ENCODE measurements at places on chromosomes 16 and 17.

GRCh38 chr17:59694344-59694743 lies 12.9 kb downstream of the PTRH2 start:
- no peak for DNase-seq

DNA sequence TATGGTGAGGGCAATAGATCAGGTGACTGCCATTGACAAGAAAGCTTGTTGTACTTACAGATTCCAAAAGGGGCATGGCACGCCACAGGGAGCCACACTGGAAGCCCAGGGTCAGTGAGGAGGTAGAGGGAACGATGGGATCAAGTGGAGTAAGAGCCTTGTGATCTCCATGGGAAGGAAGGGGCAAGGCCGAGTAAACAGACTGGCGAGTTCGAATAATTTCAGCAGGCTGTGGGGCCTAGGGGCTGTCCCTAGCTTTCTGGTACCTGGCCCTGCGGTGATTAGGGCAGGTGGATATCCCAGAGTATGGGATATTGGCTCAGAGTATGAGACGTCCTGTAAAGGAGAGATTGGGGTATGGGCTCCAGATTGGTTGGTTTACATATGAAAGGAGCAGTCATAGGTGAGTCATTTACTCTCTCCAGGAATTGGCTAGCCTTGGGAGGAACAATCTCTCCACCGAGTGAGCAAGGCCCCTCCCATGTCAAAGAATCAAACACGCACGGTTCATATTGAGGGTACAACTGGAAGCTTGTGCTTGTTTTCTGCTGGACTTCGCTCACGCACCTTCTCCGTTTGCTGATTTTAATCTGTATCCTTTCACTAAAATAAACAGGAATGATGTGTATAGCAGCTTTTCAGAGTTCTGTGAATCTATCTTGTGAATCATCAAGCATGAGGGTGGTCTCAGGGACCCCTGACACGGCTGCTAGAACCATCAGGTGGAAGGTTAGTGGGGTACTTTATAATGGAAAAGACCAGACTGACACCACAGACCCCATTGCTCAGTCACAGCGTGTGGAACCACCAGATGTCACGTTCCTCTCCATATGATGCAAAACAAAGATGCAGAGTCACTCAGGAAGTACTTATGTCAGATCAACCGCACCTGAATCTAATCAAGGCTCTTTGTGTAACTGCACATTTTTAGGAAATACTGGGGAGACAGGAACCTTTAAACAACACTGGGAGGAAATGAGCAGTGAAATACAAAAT lies 27.9 kb downstream of the GABARAPL2 start:
- no peak for DNase-seq

DNA sequence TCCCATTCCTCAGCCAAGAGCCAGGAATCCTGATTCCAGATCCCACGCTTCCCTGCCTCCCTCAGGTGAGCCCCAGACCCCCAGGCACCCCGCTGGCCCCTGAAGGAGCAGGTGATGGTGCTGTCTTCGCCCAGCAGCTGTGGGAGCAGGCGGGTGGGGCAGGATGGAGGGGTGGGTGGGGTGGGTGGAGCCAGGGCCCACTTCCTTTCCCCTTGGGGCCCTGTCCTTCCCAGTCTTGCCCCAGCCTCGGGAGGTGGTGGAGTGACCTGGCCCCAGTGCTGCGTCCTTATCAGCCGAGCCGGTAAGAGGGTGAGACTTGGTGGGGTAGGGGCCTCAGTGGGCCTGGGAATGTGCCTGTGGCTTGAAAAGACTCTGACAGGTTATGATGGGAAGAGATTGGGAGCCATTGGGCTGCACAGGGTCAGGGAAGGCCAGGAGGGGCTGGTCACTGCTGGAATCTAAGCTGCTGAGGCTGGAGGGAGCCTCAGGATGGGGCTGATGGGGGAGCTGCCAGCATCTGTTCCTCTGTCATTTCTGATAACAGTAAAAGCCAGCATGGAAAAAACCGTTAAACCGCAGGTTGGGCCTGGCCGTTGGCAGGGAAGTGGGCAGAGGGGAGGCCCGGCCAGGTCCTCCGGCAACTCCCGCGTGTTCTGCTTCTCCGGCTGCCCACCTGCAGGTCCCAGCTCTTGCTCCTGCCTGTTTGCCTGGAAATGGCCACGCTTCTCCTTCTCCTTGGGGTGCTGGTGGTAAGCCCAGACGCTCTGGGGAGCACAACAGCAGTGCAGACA lies at the start of gene SPN:
Gene SPN (plus strand): TSS at position 232 of the 791 bp plus-strand sequence. CDS start 482 bp downstream, at position 714.
- peak; percentile 26 for DNase-seq

DNA sequence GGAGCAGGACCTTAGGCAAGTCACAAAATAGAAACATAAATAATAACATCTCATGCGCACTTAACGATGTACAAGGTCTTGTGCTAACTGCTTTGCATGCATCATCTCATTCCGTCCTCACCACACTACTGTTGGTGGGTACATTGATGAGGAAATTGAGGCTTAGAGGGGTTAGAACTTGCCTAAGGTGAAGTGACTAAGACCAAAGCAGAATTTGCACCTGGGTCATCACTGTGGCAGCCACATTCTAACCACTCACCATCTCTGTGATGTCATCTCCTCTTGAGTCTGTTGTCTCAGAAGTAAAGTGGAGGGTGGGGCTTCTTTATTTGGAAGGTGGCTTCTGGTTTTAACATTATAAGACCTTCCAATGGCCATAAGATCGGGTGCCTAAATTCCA lies 20.4 kb upstream of the TRIM25 start:
- no peak for DNase-seq

DNA sequence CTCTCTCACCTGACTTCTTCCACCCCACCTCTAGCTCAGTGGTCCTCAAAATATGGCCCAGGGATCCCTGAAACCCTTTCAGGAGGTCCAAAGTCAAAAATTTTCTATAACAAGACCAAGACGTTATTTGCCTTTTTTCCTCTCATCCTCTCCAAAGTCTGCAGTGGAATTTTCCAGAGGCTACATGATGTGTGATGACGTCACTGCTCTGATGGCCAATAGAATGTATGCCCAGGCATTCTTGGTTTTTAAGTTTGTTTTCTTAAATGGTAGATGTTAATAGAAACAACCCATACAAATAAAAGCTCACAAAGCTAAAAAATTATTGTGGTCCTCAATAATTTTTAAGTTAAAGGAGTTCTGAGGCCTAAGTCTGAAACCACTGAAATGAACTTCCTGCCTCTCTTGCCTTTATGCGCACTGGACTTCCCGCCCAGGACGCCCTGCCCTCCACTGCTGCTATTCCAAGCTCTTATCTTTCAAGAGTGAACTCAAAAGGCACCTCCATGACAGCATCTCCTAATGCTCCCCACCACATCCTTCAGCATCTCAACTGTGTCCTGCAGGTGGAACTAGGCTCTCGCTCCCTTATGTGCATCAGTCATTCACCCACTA lies 13.5 kb downstream of the UBE2O start:
- DNase-seq = no peak

- DNase-seq = no peak
Measured at GRCh38 chr17:31320791-31321190, 631 bp downstream of the EVI2A start.

- DNase-seq = no peak
Measured at GRCh38 chr17:45976755-45977505, 22.1 kb upstream of the STH start.
